Activated CD8-positive, alpha-beta T cell treated with anti-CD3 and anti-CD28 coated beads for 36 hours (primary cell): ENCODE measurements at places on chromosomes 13 and 19. TPM values are rescaled to one million over a fixed set of nuclear protein-coding genes. Genes with fewer than 3 reads are reported as not detected.

The FCER2 gene
- total RNA-seq = 3.0 TPM

The SRRM5 gene
- 0.41 TPM for total RNA-seq

DNA sequence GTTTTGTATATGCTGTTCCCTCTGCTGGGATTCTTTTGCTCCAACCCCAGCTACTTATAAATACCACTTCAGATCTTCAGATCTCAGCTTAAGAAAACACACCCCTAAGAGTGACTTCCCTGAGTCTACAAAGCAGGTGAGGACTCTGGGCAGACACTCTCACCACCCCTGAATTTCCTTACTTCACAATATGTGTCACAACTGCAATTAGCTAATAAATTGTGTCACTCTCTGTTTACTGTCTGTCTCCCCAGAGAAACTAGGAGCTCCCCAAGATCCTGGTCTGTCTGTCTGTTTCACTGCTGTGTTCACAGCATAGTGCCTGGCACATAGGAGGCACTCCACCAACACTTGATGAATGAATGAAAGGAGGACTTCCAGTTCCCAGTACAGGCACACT, 14.4 kb downstream of the CEBPA start:
- DNase-seq = no peak

DNA sequence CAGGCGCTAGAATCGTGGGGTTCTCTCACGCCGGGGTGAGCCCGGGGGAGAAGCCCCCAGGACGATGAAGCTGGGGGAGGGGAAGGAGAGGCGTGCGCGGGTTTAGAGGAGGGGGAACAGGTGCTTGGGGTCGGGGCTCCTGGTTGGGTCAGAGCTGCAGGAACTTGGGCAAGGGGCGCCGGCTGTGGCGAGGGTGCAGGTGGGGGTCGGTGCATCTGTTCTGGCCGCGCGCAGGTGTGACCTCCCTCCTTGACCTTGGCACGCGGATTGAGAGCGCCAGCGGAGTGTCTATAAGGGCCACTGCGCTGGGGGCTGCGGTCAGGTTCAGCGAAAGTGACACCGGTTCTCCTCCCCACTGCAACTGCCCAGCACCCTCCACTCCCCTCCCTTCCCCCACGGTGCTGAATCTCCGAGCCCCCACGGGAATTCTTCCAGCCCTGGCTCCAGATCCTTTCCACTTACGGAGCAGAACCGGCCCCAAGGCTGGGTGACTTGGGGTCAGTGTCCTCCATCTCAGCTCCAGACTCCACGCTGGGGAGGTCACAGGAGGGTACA, 618 bp downstream of the TMEM38A start:
- peak; percentile 34 for DNase-seq

DNA sequence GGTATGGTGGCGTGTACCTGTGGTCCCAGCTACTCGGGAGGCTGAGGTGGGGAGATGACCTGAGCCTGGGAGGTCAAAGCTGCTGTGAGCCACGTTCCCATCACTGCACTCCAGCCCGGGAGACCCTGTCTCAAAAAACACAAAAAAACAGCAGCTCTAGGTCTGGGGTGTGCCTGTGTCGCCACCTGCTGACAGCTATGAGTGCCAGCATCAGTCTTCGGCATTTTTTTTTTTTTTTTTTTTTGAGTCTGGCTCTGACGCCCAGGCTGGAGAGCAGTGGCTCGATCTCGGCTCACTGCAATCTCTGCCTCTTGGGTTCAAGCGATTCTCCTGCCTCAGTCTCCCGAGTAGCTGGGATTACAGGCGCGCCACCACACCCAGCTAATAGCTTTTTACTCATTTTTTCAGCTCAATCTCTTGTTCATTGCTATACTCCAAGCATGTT, 10.1 kb downstream of the AP2S1 start:
- peak; percentile 68 for DNase-seq

- no peak for DNase-seq
Measured at GRCh38 chr13:43515531-43515930, 271.2 kb downstream of the ENOX1 start.

DNA sequence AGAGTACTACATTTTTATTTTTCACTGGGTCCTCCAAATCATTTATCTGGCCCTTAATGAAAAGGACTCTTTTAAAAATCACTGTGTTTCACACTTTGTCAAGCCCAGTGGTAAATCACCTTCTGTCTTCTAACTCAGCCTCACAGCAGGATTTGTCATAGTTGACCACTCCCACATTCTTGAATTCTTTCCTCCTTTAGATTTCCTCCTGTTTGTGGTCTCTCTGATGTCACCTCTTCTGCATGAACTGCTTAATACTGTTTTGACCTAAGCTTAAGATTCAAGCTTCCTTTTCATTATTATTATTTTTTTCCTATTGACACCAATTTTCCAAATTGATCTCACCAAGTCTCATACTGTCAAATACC, 899.8 kb upstream of the MIR17HG start:
- no peak for DNase-seq

DNA sequence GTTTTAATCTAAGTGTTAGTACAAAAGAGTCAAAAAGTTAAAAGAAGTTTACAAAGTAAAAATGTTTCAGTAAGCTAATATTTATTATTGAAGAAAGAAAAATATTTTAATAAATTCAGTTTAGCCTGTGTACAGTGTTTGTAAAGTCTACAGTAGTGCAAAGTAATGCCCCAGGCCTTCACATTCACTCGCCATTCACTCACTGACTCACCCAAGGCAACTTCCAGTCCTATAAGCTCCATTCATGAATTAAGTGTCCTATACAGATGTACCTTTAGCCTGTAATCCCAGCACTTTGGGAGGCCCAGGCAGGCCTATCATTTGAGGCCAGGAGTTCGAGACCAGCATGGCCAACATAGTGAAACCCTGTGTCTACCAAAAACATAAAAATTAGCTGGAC, 24.1 kb upstream of the AKAP11 start:
- DNase-seq = no peak

DNA sequence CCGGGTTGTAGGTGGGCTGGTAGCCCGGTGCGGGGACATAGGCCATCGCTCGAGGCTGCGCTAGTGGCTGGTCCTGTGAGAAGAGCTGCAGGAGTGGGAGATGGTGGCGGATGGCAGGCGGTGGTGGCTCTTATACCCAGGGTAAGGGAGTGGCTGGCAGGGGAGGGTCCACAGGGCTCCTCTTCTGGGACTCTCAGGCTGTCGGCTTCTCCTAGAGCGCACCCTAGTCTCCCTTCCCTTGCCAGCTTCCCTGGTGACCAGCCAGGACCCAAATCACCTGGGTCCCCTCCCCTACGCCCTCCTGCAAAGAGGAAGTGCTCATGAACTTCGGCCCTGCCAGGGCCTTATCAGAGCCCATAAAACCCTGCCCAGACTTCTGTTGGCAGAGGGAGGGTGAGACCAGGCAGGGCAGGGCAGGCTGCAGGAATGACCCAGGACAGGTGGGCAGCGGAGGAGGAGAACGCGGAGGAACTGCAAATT, at the start of gene LGALS4:
TSS of gene LGALS4 (minus strand) at position 105 of the 480 bp plus-strand sequence. CDS start at position 46, 59 bp downstream.
- DNase-seq = no peak
